Testis (tissue), 5 donors: ENCODE measurements at places on chromosomes 11 and 22. TPM values are rescaled to one million over a fixed set of nuclear protein-coding genes. Genes with fewer than 3 reads are reported as not detected.

The OR51I1 gene
- 1.1 TPM for total RNA-seq

The PDGFB gene
- total RNA-seq = 9.8 TPM

The ADM2 gene
- total RNA-seq = 1.9 TPM

The RCOR2 gene
- total RNA-seq = 6.3 TPM

The LRRC74B gene
- total RNA-seq = 3.0 TPM

The APOL6 gene
- total RNA-seq = 2.2 TPM

- H3K4me3 ChIP-seq = no peak overlapping the region
- H3K27me3 ChIP-seq = no peaks in the 10 kb centered on the region
- no peak overlapping the region for H3K27ac ChIP-seq
- H3K4me1 ChIP-seq = no peaks in the 10 kb centered on the region
These were observed 31.5 kb downstream of the TSG101 start for GRCh38 chr11:18495271-18495670.

DNA sequence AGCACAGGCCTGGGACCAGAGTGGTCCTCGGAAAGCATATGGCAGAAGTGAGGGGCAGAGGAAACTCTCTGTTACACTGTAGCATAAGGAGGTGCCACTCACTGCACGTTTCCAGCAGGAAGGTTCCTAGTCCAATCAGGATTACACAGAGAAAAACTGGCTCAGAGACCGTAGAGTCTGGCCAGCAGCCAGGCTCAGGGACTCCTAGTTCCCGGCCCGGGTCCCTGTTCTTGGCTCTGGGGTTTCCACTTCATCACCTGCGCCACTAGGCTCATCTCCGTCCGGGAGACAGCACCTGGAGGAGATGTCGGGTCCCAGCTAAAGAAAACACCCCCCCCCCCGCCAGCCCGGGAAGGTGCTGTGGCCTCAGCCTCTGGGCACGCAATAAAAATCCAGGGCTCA is 1.1 kb downstream of the TTLL12 start:
- peak overlapping the region; percentile 78 for H3K27ac ChIP-seq
- H3K4me1 ChIP-seq = peaks cover 32% of the 10 kb centered on the region
- H3K27me3 ChIP-seq = no peaks in the 10 kb centered on the region
- no peaks in the 10 kb centered on the region for H3K36me3 ChIP-seq

GRCh38 chr22:47059076-47059475 is 296.6 kb downstream of the TBC1D22A start:
- H3K27ac ChIP-seq = no peak overlapping the region
- H3K4me3 ChIP-seq = no peak overlapping the region
- H3K27me3 ChIP-seq = no peaks in the 10 kb centered on the region
- H3K4me1 ChIP-seq = no peaks in the 10 kb centered on the region
- DNase-seq = no peak

- no peak within 1 kb of the TSS for H3K27ac ChIP-seq
- DNase-seq = no peak
- H3K36me3 ChIP-seq = no peaks in the 10 kb centered on the region
- no peaks in the 10 kb centered on the region for H3K27me3 ChIP-seq
- no peak within 1 kb of the TSS for H3K4me3 ChIP-seq
These were observed at the start of gene IGSF22 for GRCh38 chr11:18726040-18726439. Gene IGSF22, minus strand, starts transcription at chr11:18726188. Its CDS starts 1,952 bp downstream, at chr11:18724236.

- no peak overlapping the region for H3K27ac ChIP-seq
- no peaks in the 10 kb centered on the region for H3K36me3 ChIP-seq
- no peak for DNase-seq
- H3K27me3 ChIP-seq = no peaks in the 10 kb centered on the region
These were observed 67.2 kb downstream of the MYO7A start for GRCh38 chr11:77195071-77195755.

GRCh38 chr22:48143856-48144255 is 1381.4 kb downstream of the TBC1D22A start:
- no peaks in the 10 kb centered on the region for H3K4me1 ChIP-seq
- no peak for DNase-seq
- H3K4me3 ChIP-seq = no peak overlapping the region
- no peaks in the 10 kb centered on the region for H3K36me3 ChIP-seq
- H3K27ac ChIP-seq = no peak overlapping the region

DNA sequence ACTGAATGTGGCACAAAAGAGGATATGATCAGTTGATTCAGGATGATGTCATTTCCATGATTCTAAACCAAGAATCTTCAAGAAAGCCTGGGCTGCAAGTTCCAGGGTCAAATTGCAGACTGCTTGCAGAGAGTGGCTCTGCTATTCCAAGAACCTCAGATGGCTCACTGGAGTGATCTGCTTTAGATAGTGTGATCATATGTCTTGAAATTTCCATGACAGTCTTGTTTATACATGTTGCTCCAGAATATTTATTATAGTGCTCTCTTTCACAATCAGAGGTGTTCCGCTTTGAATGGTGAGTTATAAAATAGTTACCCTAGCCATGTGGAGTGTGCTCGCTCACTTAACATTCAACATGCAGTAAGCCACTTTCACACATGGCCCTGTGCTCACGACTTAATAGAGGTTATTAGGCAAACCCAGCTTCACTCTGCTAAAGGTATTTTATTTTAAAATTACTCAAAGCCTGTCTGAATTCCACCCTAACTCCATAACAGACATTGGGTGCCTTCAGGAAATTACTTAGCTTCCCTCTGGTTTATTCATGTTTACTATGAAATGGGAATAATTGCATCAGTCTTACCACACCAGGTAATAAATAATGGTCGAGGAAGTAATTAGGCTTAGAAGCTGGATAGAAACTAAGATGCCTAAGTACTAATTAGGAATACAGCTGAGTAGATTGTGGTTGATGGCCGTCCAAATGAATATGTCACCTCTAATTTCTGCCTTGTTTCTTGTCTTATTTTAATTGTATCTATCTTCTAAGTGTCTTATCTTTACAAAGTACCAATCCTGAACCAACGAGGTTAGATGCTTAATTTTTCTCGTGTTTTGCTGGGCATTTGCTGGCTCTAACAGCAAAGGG is 187.9 kb downstream of the ETS1 start:
- no peaks in the 10 kb centered on the region for H3K27me3 ChIP-seq
- no peaks in the 10 kb centered on the region for H3K36me3 ChIP-seq
- H3K4me3 ChIP-seq = no peak overlapping the region

DNA sequence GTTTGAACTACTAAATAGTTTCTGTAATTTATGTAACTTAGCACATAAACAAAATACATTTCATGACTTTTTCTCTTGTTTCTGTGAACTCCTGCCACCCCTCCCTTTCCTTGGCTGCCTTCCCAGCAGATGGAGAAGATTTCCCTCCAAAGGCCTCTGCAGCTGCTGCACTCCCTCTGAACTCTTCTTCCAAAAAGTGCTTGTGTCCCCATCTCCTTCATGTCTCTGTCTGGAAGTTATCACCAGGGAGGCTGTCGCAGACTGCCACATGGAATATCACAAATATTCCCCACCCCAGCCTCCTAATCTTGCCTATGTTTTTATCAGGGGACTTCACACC is 1068.3 kb downstream of the OPCML start:
- H3K4me1 ChIP-seq = no peaks in the 10 kb centered on the region
- no peak overlapping the region for H3K4me3 ChIP-seq
- no peak for DNase-seq
- no peaks in the 10 kb centered on the region for H3K36me3 ChIP-seq
- H3K27me3 ChIP-seq = no peaks in the 10 kb centered on the region

DNA sequence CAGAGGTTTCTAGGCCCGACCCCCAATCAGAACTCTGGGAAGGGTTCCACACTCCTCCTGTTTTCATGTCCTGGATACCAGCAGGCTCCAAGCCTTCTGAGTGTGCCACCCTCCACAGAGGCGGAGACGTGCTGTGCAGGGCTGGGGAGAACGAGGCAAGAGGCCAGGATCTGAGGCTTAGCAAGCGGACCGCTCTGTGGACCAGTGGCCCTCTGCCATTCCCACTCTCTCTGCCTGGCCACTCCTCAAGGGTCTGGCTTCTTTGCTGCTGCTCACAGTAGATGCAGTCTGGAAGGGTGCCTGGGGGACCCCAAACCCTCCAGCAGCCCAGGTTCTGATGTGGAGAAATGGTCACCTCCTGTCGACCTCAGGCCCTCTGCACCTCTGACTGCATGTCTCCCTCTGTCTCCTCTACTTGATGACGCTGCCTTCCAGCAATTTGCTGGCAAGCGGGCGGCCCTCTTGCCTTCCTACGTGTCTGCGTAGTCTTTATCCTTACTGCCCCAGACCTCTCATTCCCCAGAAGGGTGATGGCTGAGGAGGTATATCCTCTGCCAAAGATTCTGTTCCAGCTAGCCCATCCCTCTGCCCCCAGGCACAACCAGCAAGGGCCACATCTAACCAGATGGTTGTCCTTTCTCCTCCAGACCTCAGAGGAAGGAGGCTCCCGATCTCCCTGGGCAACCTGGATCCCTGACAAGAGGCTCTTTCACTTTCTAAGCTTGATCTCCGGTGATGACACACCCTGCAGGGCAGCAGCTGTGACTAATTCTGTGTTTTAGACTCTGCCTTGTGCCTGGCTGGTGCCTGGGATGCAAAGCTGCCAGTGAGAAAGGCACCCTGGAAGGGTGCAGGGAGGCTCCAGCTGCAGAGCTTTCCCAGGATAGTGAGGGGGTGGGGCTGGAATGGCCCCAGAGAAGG is 87.3 kb downstream of the NAT10 start:
- no peaks in the 10 kb centered on the region for H3K36me3 ChIP-seq
- H3K27ac ChIP-seq = peak overlapping the region; percentile 64
- H3K27me3 ChIP-seq = no peaks in the 10 kb centered on the region
- DNase-seq = peak; percentile 50
- no peak overlapping the region for H3K4me3 ChIP-seq
- H3K4me1 ChIP-seq = peaks cover 12% of the 10 kb centered on the region

GRCh38 chr11:32448232-32448631 is 12.9 kb upstream of the WT1 start:
- DNase-seq = no peak
- H3K4me3 ChIP-seq = no peak overlapping the region
- H3K4me1 ChIP-seq = peaks cover 3% of the 10 kb centered on the region

DNA sequence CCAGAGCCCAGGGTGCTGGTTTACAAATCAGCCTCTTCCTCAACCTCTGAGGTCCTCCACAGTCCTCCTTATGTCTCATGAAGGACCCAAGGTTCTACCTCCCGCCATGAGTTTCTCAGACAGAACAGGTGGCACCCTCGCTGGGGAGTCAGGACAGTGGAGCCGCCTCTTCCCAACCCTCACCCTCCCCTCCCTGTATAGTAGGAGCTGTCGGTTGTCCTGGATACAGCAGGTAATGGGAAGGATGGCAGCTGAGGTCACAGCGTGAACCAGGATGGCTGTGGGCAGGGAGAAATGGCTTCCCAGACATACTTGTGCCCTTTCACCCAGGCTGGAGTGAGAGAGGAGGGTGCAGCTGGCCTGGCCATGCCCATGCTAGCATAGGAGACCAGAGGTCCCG is 134.6 kb downstream of the CHST1 start:
- no peak for DNase-seq
- H3K27me3 ChIP-seq = no peaks in the 10 kb centered on the region
- no peaks in the 10 kb centered on the region for H3K36me3 ChIP-seq
- no peak overlapping the region for H3K4me3 ChIP-seq
- no peaks in the 10 kb centered on the region for H3K4me1 ChIP-seq

DNA sequence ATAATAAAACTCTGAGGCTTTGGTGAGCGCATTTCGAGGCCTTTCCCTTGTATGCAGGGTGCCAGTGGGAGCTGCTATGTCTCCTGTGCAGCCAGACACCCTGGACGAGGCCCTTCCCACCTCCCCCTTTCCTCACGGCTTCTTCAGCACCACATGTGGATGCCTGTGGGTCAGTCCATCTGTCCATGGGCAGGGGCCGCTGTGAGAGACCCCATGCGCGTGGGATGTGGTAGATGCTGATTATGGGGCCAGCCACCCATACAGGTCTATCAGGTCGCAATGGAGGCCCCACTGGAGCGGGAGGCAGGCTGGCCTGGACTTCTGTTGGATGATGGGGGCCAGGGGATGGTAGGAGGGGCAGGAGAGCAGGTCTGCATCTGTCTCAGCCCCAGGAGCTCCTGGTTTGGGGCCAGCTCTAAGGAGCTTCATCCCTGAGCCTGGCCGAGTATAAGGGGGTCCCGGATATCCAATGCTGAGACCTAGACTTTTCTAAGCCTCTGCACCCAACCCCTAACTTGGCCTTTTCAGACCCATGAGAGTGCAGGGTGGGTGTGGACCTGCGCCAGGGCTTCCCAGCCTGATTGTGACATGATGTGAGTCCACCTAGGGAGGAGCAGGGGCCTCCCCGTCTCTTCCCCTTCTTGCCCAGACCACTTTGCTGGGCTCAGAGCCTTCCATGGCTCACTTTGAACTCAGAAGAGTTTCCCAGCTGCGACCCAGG is 14.0 kb upstream of the DGCR8 start:
- H3K27ac ChIP-seq = no peak overlapping the region
- no peak overlapping the region for H3K4me3 ChIP-seq
- no peaks in the 10 kb centered on the region for H3K4me1 ChIP-seq
- no peak for DNase-seq
- no peaks in the 10 kb centered on the region for H3K27me3 ChIP-seq

GRCh38 chr11:46697723-46698122 is 2.7 kb downstream of the ARHGAP1 start:
- no peaks in the 10 kb centered on the region for H3K36me3 ChIP-seq
- H3K27me3 ChIP-seq = no peaks in the 10 kb centered on the region
- no peak overlapping the region for H3K27ac ChIP-seq
- no peak for DNase-seq

DNA sequence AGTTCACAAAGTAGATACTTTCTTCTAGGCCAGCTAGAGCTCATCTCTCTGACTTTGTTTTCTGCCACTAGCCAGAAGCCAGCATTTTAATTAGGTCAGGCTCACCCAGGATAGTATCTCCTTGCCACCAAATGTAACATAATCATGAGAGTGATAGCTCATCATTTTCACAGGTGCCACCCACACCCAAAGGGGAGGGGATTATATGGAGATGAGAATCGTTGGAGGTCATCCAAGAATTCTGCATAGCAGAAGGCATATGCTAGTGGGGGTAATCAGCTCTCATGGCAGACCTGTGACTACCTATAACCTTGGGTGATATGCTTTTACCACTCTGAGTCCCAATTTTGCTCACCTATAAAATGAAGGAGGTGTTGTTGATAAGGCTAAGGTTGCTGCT is 523.0 kb downstream of the METTL15 start:
- no peak overlapping the region for H3K27ac ChIP-seq
- no peaks in the 10 kb centered on the region for H3K4me1 ChIP-seq
- no peaks in the 10 kb centered on the region for H3K36me3 ChIP-seq
- no peaks in the 10 kb centered on the region for H3K27me3 ChIP-seq

- H3K4me1 ChIP-seq = no peaks in the 10 kb centered on the region
- H3K27me3 ChIP-seq = no peaks in the 10 kb centered on the region
- H3K27ac ChIP-seq = no peak overlapping the region
- no peak overlapping the region for H3K4me3 ChIP-seq
These were observed 24.6 kb downstream of the SULT4A1 start for GRCh38 chr22:43837666-43838065.
